ENCODE measurements at places on chromosomes 6 and 20.

GRCh38 chr6:147618927-147619326 lies 110.4 kb downstream of the SAMD5 start:
- no peak for DNase-seq

DNA sequence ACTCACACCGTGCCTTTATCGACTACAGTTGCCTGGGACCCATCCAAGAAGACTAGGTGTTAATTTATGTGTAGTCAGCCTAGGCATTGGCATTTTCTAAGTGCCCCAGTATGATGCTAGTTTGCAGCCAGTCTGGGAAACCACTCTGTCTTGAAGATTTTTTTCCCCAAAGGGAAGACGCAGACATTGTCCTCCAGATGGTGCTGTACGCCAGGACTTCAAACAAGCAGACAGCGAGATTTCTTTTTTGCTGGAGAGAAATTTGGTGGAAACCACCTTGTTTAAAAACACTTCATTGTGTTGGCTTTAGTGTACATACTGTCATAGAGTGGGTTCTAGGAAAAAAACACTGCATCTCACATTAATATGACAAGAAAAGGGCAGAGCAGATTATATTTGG lies 30.0 kb downstream of the ALDH5A1 start:
- DNase-seq = no peak

- no peak for DNase-seq
Observed at GRCh38 chr6:162468326-162468725, 259.2 kb downstream of the PRKN start.

- DNase-seq = no peak
Observed at GRCh38 chr6:157135691-157136090, 187.6 kb downstream of the TMEM242 start.

DNA sequence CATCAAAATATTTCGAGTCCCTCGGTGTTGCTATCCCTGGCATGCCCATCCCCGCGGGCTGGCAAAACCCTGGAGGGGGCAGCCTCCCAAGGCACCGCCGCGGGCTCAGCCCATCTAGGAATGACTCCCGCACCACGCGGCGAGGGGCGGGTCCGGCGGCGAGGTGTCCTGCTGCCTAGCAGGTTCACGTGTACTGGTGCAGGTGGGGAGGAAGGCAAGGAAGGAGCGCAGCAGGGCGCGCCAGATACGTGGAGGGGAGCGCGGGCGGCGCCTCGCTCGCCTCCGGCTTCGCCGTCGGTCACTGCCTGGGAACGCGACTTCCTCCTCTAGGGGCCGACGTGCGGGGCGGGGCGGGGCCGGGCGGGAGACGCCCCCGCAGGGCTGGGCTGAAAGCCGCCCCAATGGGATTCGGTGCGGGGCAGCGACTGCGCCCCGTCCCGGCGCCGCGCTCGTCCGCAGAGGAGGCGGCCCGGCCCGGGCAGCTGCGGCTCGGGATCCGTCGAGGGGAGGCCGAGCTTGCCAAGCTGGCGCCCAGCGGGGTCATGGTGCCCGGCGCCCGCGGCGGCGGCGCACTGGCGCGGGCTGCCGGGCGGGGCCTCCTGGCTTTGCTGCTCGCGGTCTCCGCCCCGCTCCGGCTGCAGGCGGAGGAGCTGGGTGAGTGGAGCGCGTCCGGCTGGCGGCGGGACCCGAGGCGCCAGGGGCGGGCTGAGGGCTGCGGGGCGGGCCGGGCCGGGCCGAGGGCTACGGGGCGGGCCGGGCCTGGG lies at the start of gene DCBLD1:
Gene DCBLD1, plus strand, starts transcription at position 435 of the 764 bp plus-strand sequence. Its CDS starts 108 bp downstream, at position 543.
- peak; percentile 85 for DNase-seq

DNA sequence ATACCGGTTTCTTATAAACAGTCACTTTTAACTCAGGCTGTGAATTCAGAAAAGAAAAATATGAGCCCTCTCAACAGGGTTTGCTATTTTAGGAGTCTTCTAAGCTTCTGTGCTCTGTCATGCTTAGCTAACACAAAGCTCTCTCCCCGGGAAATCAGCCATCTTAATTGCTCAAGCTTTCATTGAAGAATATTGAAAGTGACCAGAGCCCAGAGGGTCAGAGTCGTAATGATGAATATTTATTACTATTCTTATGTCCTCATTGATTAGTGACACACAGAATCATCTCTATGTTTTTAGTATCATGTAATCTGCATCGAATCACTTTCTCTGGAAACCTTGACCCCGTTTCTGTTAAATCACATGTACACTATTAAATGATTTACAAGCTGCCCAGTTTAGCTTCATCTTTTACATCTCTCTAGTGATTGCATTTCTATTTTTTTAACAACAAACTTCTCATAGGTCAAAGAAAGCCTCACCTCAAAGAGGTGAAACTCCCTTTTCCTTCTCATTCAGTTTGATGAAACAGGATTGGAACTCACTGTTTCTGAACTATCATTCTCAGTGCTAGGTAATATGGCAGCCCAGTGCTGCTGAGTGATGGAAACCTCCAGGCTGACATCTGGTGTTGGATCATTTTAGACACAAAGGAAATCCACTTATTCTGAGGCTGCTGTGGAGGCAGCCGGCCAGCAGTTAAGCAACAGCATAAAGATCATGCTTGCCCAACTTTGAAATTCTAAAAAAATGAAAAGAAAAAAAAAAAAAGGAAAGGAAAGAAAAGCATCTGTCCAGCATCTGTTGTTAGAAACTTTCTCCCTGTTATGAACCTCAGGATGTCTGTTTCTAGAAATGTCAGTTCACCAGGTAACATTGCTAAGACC lies 96.3 kb downstream of the RFPL4B start:
- DNase-seq = no peak

GRCh38 chr6:111727041-111727440 lies 121.4 kb upstream of the TRAF3IP2 start:
- DNase-seq = no peak

- no peak for DNase-seq
Observed at GRCh38 chr20:57866250-57867106, 156.7 kb upstream of the PMEPA1 start.

GRCh38 chr6:131433927-131434326 lies 139.1 kb upstream of the ARG1 start:
- DNase-seq = no peak

DNA sequence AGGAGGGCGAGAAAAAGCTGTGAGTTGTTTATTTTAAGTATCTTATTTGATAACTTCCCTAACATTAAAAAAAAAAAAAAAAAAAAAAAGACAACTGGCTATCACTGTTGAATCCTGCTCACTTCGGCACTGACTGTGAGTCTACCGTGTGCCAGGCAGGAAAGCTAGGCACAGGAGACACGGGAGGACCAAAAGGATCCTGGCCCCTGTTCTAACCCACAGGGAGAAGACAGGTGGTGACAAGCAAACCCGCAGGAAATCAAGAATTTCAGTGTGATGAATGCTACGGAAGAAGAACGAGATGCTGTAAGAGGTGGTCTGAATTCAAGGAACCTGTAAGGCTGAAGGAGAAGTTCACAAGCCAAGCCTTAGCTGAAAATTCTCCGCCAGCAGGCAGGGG lies 94.7 kb upstream of the NFATC2 start:
- no peak for DNase-seq

DNA sequence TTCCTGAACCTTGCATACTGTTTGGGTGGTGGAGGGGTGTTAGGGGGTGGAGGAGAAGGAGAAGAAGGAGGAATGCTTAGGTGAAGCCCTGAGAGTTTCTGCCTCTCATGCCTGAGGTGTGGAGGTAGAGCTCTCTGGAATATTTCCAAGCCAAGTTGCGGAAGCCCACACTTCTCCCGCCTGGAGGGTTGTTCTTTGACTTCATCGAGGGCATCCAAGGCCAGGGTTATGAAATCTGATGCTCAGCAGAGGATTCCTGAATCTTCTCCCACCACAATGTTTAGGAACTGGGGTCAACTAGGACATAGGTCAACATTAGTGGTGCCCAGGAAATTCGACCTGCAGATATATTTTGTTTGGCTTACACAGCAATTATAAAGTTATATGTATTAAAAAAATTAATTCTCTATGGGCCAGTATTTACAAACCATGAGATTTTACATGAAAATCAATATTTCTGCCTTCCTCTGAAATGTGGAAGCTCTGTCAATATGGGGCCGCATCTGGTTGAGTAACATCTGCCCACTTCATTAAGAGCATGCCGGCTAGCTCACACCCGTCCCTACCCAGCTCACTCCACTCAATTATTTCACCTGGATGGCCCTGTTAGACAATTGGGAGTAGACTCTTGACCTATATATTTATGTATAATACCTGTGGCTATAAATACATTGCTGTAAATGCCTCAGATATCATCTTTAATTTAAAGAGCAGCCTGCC lies 257.1 kb upstream of the ZFP64 start:
- DNase-seq = no peak

DNA sequence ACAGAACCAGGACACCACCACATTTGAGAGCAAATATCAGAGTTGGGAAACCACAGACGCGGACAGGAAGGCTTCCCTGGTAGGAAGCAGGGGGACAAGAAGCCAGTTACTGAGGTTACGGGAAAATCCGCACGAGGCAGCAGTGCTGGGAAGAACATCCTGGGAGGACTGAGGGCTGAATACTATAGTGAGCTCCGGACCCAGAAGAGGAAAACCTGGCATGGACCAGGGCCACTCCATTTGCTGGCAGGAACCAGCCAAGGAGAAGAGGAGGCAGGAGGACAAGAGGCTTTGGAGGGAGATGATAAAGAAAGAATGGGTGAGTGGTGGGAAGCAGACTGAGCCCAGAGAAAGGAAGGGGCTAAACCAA lies 6.1 kb upstream of the DSN1 start:
- DNase-seq = no peak

DNA sequence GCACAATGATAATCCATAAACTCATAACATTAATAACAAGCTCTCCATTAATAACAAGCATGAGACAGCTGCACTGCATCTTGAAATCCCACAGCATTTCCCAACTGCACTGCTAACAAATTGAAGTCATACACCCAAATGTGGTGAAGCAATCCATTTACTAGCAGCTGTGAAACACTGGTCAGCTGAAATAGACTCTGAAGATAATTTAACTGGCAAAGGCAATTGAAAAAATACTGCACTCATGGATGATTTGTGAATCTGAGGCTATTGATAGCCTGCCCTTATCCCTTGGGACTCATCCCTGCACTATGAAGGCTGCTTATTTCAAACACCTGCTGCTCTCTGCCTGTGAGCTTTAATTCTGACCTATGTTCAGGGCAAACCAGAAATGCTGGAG lies 49.1 kb upstream of the PLCB1 start:
- no peak for DNase-seq

GRCh38 chr6:111210194-111210728 lies 123.0 kb downstream of the SLC16A10 start:
- DNase-seq = peak; percentile 23

DNA sequence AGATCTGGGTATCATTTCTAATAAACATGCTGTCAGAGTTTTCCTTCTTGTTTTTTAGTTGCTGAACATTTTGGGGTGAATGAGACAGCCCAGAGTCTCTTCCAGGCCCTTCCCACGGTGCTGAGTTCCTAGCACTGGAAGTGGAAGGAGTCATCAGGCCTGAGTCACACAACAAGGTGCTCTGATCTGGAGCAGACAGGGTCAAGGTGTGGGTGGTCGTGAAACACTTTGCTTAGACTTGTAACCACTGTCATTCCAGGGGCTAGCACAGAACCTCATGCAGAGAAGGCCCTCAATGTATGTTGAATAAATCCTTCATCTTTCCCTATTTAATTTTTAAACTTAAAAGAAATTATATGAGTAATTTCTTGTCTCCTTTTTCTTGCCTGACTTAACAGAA lies 60.6 kb downstream of the TXLNB start:
- DNase-seq = no peak

DNA sequence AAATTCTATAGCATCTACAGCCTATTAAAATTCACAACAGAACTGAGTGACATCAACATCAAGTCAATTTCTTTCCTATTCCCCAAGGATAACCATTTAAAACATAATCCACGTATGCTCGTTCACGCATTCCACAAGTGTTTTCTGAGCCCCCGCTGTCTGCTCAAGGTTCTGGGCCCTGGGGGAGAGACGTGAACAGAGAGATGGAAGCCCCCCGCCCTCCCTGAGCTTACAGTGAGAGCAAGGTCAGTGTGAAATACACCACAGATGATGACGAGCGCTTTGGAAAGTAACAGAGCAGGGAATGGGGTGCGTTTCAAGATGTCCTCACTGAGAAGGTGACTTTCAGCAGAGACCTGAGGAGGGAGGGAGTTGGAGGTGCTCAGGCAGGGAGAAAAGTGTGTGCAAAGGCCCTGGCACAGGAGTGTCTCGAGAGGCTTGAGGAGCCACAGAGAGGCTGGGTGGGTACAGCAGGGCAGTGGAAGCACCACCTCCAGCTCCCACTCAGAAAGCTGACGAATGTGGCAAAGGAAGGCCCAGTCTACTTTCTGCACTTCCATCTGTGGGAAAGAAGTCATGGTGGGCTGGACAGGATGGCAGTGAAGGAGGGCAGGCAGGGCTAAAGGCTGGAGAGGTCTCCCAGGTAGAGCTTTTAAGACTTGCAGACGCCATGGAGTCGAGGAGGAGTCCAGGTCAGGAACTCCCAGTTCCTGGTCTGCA lies 88.3 kb downstream of the DLL1 start:
- no peak for DNase-seq

- DNase-seq = no peak
Observed at GRCh38 chr20:20710443-20711315, 1.8 kb downstream of the RALGAPA2 start.

DNA sequence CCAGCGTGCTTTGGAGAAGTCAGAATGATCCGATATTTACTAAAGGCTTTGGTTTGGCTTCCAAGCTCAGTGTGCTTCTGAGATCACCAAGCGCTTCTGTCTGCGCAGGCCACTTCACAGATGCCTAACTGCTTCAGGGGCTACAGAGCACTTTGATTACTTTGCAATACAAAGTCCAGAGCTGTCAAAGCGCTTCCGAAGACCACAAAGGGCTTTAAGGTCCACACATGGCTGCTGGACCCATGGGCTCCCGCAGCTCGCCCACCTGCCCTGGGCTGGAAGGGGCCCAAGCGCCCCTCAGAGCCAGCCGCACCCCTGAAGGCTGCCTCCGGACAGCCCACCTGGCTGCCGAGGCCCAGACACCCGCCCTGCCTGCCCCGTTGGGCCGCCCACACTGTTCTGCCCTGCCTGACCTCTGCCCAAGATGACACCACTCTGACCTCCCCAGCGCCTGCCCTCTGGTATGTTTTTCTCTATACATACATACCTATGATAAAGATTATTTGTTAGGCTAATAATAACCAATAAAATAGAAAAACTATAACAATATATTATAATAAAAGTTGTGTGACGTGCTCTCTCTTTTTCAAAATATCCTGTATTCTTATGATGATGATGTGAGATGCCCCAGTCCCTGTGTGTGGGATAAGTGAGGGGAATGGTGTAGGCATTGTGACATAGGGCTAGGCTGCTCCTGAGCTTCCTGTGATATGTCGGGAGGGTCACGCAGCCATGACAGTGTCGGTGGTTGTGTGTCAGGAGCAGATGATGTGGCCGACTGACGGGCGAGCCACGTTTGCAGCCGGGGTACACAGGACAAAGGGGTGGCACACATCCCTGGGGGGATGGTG lies 22.6 kb downstream of the DYNLT1 start:
- DNase-seq = no peak

GRCh38 chr6:161407581-161407980 lies 133.7 kb upstream of the AGPAT4 start:
- DNase-seq = no peak

GRCh38 chr6:129645106-129645829 lies 64.7 kb downstream of the ARHGAP18 start:
- no peak for DNase-seq

- no peak for DNase-seq
Observed at GRCh38 chr20:50418890-50419642, 91.1 kb upstream of the PTPN1 start.
